ENCODE measurements at places on chromosomes 16 and 17.

DNA sequence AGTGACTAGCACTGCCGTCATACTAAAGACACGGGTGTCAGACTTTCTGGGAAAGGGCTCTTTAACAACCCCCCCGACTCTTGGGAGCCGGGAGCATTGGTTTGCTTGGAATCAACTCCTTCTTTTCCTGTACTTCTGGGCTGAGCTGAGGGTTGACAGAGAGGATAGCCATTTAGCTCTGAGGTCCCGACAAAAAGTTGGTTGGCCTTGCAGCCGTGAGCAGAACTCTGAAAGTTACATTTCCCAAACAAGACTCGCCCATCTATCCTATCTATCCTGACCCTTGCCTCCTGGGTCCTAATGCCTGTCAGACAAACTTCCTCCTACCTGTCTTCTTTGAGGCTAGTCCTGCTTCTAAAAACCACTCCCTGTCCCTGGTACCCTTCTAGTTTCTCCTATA is 460.8 kb upstream of the TOM1L1 start:
- no peak for DNase-seq

- DNase-seq: peak; percentile 90
Observed at GRCh38 chr17:81037026-81037797, 2.3 kb downstream of the BAIAP2 start.

GRCh38 chr17:19716108-19717030 is at the start of gene SLC47A2:
Gene SLC47A2 (minus strand): TSS chr17:19716584. CDS start chr17:19716555, 29 bp downstream.
- DNase-seq: no peak

- DNase-seq: no peak
Observed at GRCh38 chr16:88992351-88993165, 15.6 kb upstream of the CBFA2T3 start.

- DNase-seq: no peak
Observed at GRCh38 chr16:68377221-68377620, 66.4 kb downstream of the PRMT7 start.

DNA sequence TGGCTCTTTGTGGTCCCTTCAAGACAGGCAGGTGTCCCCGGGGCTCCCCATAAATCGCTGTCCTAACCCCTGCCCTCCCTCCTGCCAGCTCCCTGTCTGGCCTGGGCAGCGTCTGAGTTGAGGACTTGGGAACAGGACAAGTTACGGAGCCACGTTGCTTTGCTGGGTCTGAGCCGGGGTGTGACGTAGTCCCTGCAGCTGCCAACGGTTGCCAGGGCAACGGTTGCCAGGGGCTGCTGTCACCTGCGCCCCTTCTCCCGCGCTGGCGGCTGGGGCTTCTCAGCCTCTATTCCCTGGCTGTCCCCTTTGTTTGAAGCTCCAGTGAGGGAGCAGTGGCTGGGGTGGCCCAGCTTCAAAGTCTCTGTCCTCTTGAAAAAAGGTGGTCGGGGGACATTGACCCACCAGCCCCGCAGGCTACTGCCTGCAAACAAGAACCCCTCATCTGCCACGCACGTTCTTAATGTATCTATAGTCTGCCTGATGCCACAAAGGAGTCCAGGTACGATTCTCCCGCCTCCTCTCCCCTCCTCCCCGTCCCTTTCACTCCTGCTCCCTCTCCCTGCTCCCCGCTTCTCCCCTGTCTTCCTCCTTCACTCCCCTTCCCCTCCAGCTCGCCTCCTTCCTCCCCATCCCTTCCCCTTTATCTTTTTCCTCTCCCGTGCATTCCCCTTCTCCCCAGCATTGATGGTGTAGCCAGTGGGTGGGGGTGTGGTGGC is 10.9 kb downstream of the ADGRG1 start:
- DNase-seq: no peak

DNA sequence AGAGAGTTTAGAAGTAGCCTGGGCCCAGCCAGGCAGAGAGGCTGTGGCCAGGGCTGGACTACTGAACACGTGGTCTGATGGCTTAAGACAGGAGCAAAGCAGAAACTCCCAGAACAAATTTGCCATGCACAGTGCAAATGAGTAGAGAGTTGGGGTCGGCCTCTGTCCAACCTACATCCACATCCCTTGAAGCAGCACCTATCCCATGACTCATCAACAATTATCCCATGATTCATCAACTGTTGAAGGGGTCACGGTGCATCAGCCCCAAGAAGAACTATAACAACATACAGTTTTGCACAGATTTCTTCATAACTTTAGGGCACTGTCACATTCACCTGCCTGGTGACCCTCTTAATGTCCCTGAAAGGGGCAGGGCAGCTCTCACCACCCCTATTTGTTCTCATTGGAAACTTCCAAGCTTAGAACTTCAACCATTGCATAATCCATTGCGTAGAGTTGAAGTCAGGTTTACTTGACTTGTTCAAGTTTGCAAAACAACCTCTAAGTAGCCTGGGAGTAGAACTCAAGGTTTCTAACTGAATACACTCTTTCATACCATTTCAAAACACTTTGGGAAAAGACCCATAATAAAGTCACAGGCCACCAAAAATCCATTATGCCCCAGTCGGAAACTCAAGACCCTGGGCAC is 235.2 kb upstream of the CDH5 start:
- DNase-seq: no peak

GRCh38 chr16:85539084-85539483 is 74.0 kb upstream of the GSE1 start:
- DNase-seq: no peak

GRCh38 chr16:79466111-79466510 is 134.4 kb downstream of the MAF start:
- no peak for DNase-seq

GRCh38 chr16:58503166-58503862 is 3.4 kb downstream of the NDRG4 start:
- no peak for DNase-seq

DNA sequence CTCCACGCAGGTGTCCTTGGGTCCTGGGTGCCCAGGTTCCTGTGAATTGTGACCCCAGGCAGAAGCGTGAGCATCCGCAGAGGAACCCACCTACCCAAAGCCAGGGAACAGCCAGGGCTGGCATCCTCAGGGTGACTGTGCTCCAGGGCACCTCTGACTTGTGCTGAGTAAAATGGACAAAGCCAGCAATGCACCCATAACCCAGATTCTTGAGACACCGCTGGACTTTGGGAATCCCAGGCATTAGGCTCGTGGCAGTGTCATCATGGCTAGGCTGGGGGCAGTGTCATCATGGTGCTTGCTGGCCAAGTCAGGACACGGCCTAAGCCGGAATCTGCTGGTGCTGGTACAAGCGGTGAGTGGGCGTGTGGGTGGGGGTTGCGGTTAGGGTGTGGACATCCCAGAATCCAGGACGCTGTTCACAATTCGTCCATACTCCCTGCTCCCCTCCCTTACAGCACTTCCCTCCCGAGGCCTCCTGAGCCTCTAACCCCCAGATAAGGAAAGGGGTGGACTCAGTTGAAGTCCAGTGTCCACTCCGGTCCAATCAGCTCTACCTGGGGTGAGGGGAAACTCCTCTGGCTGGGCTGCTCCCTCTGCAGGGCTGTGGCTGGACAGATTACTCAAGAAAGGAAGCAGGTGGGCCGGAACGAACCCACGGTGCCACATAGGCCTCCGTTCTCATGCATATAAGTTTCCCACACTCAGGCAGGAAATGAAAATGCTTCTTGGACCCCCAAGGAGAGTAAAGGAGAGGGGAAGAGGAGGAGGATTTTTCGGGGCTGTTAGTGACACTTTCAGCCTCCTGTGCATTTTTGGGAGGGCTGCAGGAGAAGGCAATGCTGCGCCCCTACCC is 138.9 kb downstream of the SEC14L1 start:
- DNase-seq: peak; percentile 81

- no peak for DNase-seq
Observed at GRCh38 chr17:47644324-47644723, 5.4 kb upstream of the KPNB1 start.

GRCh38 chr16:79437764-79438751 is 162.5 kb downstream of the MAF start:
- DNase-seq: no peak

All from HT-29 (cell line).